Stimulated activated CD4-positive, alpha-beta T cell treated with anti-CD3 and anti-CD28 coated beads, Interleukin-15, amount 100 ng/mL, for 1 hour (primary cell): ENCODE measurements at places on chromosomes 1 and 21.

DNA sequence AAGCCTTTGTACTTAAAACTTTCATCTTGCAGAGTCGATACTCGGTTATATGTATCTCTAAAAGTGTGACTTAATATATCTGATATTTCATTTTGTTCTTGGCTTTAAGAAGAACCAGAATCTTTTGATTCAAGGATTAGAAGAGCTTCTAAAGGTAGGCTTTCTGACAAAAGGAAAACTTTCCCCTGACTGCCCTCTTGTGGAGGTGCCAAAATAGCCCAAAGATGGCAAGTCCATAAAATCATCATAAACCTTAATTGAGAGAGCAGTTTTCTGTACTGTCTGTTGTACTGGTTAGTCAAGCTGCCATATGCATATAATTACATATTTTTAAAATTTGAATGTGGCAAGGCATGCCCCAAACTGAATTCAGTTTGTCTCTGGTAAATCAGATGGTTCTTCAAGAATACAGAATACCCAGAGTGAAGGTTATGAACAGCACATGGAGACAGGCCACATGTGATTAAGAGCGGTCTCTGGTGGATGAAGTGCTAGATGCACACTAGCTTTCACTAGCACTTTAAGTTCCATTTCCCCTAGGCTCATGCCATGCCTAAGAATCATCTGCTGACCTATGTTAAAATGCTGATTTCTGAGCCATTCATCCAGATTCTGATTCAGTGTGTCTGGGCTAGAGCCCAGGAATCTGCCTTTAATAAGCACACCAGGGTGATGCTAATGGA is 27.7 kb upstream of the ELAVL4 start:
- DNase-seq, result no peak

DNA sequence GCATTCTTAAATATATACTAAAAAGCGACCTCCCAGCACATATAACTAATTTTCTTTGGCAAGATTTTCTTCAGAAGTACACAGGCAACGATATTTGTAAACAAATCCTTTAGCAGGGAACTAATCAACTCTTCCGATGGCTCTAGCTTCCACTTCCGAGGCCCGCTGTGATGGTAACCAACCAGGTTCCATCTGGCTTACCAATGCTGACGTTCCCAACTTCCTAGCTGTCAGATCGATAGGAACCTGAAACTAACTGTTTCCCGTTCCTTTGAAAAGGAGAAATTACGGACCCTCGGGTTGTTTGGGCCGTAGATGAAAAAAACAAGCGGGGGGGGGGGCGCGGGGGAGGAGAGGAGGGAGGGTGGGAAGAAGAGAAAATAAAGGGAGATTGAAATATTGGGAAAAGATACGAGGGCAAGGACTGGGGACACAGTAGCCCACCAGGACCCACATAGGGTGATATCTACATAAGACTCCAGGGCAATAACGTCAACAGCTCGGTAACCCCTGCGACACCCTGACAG is 513 bp downstream of the GTF2B start:
- DNase-seq, result no peak

DNA sequence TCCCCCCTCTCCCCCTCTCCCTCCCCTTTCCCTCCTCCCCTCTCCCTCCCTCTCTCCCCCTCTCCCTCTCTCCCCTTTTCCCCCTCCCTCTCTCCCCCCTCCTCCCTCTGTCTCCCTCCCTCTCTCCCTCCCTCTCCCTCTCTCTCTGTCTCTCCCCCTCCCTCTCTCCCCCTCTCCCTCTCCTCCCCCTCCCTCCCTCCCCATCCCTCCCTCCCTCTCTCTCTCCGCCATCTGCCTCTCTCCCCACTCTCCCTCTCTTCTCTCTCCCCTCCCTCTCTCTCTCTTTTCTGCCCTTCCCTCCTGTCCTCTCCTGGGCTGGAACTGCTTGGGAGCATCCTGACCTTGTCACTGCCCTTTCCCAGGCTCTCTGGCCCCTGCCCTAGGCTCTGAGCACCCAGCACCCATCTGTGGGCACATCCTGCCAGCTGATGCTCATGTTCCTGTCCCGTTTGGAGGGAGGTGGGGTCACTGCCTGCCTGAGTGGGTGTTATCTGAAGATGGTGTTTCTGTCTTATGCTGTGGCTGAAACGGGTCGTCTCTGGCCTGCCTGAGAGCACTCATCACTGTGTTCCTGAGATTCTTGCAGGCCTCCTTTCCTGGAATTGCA is 10.8 kb downstream of the FTCD start:
- no peak for DNase-seq

GRCh38 chr1:56577406-56578137 is 1.8 kb downstream of the PLPP3 start:
- DNase-seq, result no peak

GRCh38 chr1:30311749-30312148 is 411.6 kb downstream of the MATN1 start:
- DNase-seq, result no peak

- DNase-seq, result peak; percentile 58
Measured at GRCh38 chr1:6489799-6490180, 1.7 kb downstream of the PLEKHG5 start.

DNA sequence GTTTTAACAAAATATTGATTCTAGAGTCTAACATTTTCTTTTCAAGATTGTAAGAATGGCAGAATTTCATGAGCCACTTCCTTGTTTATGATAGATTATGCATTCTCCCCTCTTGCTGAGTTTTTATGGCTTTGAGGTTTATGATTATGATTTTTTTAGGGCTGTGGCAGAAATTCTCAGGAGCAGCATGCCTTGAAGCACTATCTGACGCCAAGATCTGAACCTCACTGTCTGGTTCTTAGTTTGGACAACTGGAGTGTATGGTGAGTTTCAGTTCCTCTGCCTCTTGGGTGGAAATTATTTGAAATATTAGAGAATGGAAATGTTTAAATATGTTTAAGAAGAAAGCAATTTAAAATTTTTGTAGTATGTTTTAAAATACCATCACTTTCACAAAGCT is 10.2 kb downstream of the USP16 start:
- DNase-seq, result no peak
